ENCODE measurements at places on chromosomes 2 and 18. TPM values are rescaled to one million over a fixed set of nuclear protein-coding genes. Genes with fewer than 3 reads are reported as not detected.

The TMEM150A gene
- 2.6 TPM for total RNA-seq

The MYCN gene
- total RNA-seq: 1.3 TPM

GRCh38 chr2:186543561-186544131, 46.2 kb upstream of the ITGAV start:
- DNase-seq: no peak

The PRSS56 gene
- total RNA-seq: not detected

GRCh38 chr2:237507512-237507911, 20.5 kb downstream of the MLPH start:
- DNase-seq: no peak

DNA sequence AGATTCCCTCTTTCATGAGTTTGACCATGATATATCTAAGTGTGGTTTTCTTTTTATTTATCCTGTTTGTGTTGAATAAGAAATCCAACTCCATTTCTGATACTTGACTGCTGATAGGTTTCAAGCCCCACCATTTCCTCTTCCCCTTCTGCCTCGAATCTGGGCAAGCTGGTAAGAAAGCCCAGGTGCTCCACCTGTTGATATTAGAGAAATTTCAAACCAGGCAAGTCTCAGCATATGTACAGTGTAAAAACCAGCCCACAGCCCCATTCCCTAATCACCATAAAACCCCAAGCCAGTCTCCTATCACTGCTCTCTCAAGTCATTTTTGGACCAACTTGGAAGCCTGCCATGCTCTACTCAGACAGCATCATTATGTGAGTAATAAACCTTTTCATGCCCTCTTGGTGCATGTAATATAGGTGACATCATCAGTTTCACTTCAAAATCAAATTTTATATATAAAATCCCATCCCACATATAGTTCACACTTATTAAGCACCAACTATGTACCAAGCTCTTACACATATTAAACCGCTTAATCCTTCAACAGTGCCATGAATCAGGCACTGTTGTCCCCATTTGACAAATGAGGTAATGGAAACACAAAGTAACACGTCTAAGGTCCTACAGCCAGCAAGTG, 46.6 kb downstream of the SMAD2 start:
- no peak for DNase-seq

All from uterus (tissue), 4 donors.